ENCODE measurements at places on chromosomes 1 and 21.

DNA sequence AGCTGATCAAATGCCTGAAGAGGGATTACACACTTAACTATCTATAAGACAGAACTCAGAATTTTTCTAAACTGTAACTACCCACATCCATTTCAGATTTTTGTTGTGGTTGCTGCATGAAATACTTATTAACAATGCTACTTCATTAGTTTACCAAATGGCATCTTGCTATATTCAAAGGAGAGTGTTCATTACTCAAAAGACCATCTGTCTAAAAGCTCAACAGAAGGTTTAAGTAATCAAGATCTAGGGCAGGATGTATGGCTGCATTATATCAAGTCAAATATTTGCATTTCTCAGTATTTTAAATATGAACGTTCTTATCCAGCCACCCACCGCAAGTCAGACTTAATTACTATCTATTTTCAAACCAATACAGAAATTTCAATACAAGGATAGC, 79.9 kb downstream of the SIPA1L2 start:
- DNase-seq = no peak

GRCh38 chr1:91582431-91582921, 81.8 kb downstream of the CDC7 start:
- no peak for DNase-seq

DNA sequence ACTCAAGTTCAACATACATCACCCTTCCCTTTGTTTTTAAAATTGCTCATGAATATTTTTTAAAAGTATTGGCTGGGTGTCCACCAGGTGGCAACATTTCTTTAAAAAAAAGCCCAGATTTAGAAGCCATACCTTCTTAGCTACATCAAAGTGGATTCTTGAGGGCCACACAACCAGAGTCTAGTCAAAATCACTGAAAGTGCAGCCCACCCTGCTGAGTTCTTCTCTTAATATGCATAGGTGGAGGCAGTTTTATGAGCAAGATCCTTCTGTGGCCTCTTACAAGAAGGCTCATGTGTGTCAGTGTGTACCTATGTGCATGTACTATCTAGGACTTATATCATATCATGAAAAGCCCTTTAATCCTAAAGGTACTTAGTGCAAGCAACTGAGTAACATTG, 16.9 kb upstream of the GNG12 start:
- DNase-seq = peak; percentile 70

DNA sequence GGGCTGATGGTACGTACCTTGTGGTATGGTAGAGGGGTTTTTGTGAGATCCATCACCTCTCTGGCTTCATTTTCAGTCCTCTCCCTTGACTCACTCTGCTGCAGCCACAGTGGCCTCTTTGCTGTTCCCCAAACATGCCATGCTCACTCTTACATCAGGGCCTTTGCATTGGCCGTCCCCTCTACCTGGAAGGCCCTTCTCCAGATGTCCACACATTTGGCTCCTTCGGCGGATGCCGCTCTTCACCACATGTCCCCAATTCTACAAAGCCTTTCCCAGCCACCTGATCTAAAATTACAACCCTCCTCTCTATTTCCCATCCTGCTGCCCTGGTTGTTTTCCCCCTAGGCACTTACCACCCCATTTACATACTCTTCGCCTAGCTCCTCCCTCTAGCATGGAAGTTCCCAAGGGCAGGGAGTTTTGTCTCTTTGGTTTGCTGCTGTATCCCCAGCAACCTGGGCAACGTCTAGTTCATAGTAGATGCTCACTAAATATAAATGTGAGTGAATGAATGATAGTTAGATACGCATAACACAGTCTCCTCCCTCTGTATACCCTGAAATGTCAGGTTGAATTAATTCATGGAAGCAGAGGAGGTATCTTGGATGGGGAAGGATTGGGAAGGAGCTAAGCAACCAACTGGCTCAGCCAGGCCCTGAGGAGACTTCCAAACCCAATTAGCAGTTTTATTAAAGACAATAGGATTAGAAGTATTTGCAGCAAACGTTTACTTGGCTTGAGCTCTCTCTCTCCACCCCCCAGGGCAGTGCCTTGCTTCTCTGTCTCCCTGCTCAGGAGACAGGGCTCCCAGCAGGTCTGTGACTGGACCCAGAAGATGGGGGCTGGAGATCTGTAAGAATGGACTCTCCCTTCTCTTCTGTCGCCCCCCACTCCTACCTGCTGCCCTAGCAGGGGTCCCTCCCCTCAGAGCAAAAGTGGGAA, 264.2 kb downstream of the GRIK3 start:
- no peak for DNase-seq

- peak; percentile 50 for DNase-seq
Observed at GRCh38 chr1:25831569-25832196, 11.9 kb downstream of the MTFR1L start.

- no peak for DNase-seq
Observed at GRCh38 chr21:44571296-44571695, 2.2 kb upstream of the KRTAP10-4 start.

DNA sequence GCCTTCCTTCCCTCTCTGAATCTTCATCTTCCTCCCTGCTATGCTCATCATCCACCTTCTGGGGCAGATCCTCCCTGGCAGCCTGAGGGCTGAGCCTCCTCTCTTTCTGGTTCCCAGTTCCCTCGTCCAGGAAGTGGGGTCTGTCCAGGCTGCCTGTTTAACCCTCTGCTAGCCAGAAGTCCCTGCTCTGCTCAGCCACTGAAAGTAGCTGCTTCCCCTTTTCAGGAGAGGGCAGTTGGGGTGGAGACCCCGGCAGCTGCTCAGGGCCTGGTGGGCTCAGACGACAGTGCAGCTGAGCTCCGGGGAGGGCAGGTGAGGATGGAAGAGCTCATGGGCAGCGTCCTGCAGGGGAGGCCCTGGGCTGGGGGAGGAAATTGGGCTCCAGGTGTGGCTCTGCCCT, 43.1 kb upstream of the ETV3 start:
- DNase-seq = no peak

GRCh38 chr1:232114985-232115384, 488.4 kb downstream of the DISC1 start:
- DNase-seq = no peak

DNA sequence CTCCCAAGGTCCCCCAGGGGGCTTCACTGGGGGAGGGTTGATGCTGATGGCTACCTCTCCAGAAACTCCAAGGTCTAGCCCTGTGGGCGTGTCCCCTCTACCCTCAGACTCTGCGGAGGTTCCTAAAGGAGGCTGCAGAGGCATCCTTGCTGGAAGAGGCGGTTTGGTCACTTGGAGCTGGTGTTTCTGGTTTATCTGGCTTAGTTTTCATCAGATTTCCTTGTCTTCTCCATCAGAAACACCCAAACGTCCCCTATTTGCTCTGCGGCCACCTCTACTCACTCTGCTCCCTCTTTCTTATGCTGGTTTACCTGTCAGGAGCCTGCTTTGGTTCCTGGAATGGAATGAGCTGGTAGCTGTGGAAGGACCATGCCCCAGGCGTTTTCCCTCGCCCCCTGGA, 2.5 kb downstream of the PKP1 start:
- DNase-seq = no peak

- no peak for DNase-seq
Observed at GRCh38 chr1:6221210-6221784, 14.5 kb downstream of the ICMT start.

GRCh38 chr1:58065520-58065919, 481.0 kb downstream of the OMA1 start:
- DNase-seq = no peak

- DNase-seq = no peak
Observed at GRCh38 chr1:235938709-235939479, 72.2 kb upstream of the LYST start.

DNA sequence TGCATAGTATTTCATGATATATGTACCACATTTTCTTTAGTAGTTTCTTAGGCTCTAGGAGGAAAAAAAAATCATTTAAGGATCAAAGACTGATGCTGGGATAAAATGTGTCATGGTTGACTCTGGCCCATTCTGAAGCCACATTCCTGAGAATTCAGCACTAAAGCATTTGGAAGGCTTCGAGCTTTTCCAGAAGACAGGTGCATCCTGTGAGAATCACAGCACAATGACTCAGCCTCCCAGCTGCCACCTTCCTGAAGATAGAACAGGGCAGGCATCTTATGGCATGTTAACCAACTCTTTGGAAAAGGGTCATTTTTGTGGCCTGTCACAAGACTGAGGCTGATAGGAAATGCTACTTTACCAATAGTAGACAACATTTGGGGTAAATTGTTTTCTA, 359.9 kb downstream of the PCP4 start:
- no peak for DNase-seq

- DNase-seq = no peak
Observed at GRCh38 chr1:232084584-232085223, 458.1 kb downstream of the DISC1 start.

- DNase-seq = peak; percentile 79
Observed at GRCh38 chr1:39258146-39258924, 53.8 kb downstream of the MACF1 start.

All from A673 (cell line).